RPMI7951 (cell line): ENCODE measurements at places on chromosomes 12 and 14. TPM values are rescaled to one million over a fixed set of nuclear protein-coding genes. Genes with fewer than 3 reads are reported as not detected.

The SYCP3 gene
- 0.20 TPM in 1 of 2 replicates, not detected in the other for total RNA-seq

The TAS2R42 gene
- total RNA-seq = not detected in 2 replicates

GRCh38 chr14:96181186-96182056 is 23.2 kb upstream of the BDKRB2 start:
- no peak for DNase-seq

GRCh38 chr12:46214668-46215436 is 54.0 kb downstream of the SLC38A1 start:
- peak; percentile 28 for DNase-seq
